ENCODE measurements at places on chromosomes 7 and 10.
A peak's percentile ranks its signal among the peaks of the same experiment; 100 is the strongest.

DNA sequence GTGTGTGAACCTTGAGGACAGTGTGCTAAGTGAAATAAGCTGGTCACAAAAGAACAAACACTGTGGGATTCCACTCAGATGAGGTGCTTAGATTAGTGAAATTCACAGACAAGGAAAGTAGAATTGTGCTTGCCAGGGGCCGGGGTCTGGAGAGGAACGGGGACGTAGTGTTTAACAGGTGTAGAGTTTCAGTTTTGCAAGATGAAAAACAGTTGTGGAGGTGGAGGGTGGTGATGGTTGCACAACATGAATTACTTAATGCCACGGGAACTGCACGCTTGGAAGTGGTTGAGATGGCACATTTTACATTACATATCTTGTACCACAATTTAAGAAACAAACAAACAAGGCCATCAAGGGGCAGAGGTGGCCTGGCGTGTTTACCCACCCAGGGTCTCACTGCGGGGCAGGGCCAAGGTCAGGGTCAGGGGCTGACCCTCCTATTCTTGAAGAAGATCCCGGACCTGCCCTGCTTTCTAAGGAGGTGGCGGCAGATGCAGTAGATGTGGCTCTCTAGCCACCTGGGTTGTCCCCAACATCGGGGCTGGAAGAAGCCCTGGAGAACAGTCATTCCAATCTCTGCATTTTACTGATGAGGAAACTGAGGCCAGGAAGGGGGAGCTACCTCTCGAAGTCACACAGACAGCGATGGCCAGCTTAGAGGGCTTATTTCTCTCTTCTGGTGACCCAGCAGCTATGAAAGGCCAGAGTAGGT is 91.5 kb upstream of the LRRC4 start:
- DNase-seq = no peak

- DNase-seq = no peak
Measured at GRCh38 chr7:25901658-25902057, 250.3 kb upstream of the NFE2L3 start.

- no peak for DNase-seq
Measured at GRCh38 chr7:103762065-103762760, 227.2 kb downstream of the RELN start.

DNA sequence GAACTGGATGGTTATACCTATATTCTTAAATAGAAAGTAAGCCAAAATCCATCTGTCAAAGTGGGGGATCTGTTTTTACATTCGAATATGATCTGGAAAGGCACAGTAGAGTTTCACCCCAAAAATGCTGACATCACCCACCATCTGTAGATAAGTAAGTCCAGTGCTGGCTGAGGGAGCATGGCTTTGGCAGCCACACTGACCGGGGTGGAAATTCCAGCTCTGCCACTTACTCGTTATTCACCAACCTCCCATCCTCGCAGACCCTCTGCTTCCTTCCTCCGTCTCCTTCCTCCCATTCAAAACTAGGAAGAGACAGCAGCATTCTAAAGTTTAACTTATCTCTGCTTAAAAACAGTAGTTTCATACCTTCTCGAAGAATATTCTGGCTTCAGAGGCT is 84.9 kb upstream of the GATA3 start:
- no peak for DNase-seq

DNA sequence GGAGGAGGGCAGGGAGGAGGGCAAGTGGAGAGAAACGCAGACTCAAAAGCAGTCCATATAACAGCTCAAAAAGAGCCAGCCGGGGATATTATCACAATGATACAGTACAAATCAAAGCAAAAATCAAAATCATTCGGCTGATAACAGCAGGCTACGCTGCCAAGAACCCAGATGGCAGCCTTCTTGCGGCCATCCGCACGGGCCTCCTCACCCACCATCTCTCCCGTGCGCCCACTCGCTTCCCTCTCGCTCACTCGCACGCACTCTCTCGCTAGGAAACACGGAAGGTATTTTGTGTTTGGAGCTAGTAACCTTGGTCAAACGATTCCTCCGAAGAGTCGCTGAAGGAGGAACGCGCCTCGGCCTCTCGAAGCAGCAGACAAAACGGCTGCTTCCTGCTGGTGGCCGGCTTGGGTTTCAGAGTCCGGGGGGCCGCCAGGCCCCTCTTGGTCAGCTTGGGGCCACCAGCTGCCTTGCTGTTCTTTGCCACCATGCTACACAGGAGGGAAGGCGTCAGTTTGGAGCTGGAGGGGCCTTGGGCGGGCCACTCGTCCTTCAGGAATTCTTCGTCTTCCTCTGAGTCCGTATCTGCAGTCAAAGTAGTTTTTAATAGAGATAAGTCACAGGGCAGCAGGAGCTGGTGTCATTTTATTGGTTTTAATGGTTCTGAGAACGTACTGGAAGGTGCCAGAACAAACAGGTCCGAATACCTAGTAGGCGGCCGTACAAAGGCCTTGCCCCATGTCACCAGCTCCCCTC is 68.9 kb downstream of the SLC29A4 start:
- DNase-seq = no peak

DNA sequence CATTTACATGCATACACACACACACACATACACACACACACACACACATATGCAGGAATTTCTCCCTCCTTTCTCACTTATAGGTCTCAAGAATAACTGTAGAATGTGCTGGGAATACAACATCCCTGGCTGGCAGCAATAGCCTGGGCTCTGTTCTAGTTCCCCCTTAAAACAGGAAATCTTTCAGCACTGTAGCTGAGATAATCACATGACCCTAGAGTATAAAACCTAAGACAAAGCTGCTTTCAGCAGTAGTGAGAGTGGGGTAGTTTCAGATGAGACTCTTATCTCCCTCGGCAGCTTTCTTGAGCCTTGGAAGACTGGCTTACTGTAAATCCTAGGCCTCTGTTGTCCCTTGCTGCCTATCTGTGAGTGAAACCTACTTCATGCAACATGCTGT is 137.4 kb upstream of the AKR1E2 start:
- no peak for DNase-seq

DNA sequence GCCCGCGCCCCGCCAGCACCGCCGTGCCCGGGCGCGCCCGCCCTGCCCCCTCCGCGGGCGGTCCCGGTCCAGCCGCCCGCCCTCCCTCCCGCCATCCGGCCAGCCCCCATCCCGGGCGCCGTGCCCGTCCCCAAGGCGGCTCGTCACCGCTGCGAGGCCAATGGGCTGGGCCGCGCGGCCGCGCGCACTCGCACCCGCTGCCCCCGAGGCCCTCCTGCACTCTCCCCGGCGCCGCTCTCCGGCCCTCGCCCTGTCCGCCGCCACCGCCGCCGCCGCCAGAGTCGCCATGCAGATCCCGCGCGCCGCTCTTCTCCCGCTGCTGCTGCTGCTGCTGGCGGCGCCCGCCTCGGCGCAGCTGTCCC is at the start of gene HTRA1:
TSS of gene HTRA1 (plus strand) at position 187 of the 362 bp plus-strand sequence. CDS start at position 287, 100 bp downstream.
- peak; percentile 86 for DNase-seq

- DNase-seq = no peak
Measured at GRCh38 chr10:16156681-16157080, 280.1 kb upstream of the PTER start.

- peak; percentile 55 for DNase-seq
Measured at GRCh38 chr10:77949167-77949566, 22.6 kb upstream of the DLG5 start.

GRCh38 chr7:74013539-74014272 is 14.3 kb upstream of the ELN start:
- DNase-seq = no peak

- no peak for DNase-seq
Measured at GRCh38 chr10:22693860-22694259, 20.5 kb downstream of the PIP4K2A start.

- DNase-seq = no peak
Measured at GRCh38 chr10:7817576-7817975, 729 bp upstream of the TAF3 start.

All from AG08395 (cell line).